ENCODE measurements at places on chromosomes 3 and 15.

DNA sequence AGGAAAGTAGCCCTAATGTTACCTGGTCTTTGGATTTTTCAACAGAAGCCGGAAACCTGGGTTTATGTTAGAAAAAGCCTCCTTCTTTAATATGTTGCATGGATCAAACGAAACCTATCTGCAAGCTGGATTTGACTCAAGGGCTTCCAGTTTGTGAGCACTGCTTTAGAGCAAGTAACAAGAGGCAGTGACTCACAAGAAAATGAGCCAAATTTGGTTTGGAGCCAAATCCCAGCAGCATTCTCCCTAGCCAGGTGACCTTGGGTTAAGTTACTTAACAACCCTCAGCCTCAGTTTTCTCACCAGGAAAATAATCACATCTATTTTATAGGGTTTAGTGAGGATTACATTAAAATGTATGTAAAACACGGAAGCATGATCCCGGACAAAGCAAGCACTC, 215.2 kb upstream of the PRICKLE2 start:
- DNase-seq = no peak

DNA sequence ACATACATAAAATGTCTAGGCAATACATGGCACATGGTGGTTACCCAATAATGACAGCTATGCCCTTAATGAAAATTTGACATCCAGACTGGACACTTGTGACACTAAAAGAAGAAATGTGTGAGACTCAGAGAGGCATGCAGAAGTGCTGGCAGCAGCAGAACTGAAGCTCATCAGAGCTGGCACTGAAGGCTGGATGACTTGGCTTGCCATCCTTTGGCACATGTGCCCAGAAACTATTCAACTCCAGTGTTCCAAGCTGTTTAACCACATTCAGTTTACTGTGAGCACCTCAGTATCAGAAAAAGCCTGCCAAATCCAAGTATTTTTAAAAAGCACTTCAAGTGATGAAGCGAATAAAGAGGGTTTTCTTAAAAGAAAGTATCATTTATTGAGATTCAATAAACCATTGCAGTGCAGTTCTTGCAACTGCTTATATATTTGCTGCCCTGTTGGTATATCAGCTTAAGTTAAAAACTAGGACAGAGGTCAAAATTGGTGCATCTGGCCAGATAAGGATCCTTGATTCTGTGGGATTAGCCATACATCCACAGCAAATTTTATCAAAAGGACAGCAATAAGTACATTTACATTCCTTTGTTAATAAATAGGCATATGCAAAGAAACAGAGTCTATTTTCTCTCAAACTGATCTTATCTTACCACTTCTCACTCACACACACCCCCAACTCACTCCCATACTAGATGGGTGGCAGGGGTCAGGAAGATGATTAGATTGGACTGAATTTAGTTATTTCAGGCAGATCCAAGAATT, 15.8 kb downstream of the IGSF11 start:
- DNase-seq = no peak

DNA sequence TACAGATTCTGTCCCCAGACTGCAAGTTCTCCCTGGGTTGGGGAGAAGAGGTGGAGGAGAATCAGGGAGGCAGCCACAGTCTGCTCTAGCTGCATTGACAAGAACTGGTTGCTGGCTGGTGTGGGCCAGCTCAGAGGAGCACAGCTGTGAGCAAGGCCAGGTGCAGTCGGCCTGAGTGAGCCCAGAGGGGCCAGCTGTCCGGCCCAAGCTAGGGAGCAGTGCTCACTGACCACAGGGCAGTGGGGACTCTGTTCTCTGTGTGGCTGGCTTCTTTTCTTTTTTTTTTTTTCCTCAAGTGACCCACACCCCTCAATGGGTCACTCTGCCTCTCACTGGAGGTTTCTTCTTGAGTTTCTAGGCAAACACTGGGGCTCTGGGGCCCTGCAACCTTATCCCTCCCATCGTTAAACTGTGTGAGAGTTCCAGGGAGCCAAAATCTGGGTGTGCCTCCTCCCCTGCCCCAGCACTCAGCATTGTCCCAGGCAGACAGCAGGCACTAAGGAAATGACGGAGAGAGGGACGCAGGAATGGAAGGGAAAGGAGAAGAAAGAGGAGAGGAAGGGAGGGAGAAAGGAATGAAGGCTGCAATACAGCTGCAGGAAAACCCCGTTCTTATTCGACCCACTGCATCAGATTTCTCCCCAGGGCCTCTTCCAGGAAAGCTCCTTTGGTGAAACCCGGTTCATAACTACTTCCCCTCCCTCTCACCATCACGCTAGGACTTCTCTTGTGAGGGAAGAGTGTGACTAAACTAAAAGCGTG, 37.7 kb upstream of the HES1 start:
- no peak for DNase-seq

GRCh38 chr15:70493376-70493775, 270.0 kb downstream of the UACA start:
- DNase-seq = no peak

DNA sequence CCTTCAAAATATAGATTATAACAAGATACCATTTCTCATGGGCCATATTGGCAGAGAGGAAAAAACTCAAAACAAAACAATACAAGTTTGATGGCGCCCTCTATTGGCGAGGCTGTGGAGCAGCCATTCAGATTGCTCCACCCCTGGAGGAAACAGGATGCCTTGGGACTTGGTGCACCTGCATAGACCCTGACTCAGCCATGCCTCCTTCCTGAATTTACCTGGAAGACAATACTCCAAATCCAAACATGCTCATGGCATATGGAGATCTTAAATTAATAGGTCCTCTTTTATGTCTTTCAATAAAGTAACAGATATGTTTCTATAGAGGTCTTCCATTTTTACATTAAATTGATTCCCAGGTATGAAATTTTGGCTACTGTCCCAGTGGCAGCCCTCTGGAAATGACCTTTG, 90.0 kb downstream of the APBA2 start:
- peak; percentile 79 for DNase-seq

DNA sequence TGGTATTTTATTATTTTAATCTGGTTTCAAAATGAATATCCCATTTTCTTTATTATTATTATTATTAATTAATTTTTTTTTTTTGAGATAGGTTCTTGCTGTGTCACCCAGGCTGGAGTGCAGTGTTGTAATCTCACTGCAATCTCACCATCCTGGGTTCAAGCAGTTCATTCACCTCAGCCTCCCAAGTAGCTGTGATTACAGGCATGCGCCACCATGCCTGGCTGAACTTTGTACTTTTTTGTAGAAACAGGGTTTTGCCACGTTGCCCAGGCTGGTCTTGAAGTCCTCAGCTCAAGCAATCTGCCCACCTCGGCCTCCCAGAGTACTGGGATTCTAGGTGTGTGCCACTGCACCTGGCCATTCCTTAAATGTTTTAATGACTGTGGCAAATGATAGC, 28.6 kb downstream of the DAG1 start:
- DNase-seq = no peak

GRCh38 chr3:54653456-54654195, 274.2 kb downstream of the LRTM1 start:
- no peak for DNase-seq

DNA sequence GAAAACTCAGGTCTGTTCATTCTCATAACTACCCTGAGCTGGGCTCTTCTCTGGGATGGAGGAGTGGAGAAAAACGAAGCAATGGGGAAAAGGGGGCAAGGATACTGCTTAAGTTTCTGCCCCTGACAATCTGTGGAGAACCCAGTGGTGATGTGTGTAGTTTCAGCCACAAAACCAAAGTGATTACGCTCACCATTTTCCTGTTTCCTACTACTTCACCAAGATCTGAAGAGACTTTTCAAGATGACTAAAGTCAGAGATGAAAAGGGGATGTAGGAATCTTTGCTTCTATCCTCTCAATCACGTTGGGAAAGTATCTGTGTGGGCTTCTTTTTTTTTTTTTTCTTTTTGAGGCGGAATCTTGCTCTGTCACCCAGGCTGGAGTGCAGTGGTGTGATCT, 8.3 kb upstream of the UBE2E1 start:
- no peak for DNase-seq

DNA sequence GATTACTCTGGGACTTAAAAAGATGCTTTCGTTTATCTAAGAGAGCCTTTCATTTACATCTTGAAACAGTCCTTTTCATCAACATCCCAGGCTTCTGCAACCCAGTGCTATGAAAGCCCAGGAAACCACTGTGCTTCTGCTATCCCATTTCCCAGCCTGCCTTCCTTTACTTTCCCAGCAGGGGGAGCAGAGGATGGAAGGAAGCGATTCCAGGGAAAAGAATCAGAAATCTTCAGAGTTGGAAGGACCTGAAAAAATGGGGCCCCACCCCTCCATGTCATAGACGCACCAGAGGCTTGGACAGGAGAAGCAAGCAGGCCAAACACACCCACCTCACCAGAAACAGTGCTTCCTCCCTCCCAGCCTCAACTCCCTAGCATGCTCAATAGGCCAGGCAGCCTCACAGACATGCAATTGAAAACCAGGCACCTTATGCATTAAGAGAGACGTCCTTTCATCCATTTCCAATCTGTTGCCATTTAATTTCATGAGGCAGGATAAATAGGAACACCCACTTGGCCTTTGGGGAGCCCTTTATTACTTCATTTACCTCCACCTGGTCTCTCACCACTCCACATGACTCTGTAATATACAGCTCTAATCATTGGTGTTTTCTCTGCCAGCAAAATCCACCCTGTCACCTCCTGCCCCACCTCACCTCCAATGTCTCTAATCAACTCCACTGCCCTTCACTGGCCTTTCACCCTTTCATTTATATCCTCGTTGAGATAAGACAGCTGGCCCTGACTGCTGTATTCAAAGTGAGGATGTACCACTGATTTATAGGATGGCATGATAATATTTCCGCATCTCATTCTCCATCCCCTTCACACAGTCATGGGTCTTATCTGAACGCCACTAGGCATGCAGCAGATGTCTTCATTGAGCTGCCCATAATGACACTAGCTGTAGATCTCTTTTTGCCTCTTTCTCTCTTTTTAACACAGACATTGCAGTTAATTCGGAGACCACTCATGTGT, 583.9 kb downstream of the NTRK3 start:
- DNase-seq = no peak

GRCh38 chr3:119973018-119973646, 121.1 kb downstream of the GSK3B start:
- DNase-seq = no peak

- DNase-seq = no peak
Measured at GRCh38 chr3:46129588-46130272, 78.4 kb downstream of the CCR1 start.

DNA sequence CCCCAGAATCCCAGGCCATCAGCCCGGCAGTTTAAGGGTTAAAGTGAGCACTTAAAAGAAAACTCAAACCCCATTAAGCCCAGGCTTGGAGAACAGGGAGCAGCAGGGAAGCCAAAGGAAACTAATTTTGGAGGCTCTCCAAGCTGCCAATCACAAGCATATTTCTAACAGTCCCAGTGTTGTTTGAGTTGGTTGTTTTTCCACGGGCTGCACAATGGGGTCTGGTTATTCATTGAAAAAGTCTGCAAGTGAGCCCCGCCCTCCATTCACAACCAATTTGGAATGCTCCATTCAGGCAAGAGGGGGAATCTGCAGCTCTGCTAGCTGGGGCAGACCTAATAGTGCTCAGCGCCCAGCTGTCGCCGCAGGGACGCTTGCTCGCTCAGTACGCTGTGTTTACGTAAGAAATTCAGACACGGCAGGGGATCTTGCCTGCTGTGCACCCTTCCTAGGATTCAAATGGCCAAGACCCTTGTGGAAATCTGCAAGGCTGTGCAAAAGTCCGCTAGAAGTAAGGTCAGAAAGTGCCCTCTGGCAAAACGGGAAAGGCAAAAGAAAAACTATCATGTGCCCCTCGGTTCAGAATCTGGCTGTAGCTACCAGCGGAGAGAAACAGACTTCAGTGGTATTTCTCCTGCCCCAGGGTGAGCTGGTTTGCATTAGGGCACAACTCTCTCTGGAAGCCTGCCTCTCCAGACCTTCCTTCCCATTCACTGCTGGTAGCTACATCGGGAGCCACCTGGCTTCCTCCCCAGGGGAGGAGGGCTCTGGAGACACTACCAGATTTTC, 11.0 kb downstream of the ETV5 start:
- DNase-seq = peak; percentile 83

DNA sequence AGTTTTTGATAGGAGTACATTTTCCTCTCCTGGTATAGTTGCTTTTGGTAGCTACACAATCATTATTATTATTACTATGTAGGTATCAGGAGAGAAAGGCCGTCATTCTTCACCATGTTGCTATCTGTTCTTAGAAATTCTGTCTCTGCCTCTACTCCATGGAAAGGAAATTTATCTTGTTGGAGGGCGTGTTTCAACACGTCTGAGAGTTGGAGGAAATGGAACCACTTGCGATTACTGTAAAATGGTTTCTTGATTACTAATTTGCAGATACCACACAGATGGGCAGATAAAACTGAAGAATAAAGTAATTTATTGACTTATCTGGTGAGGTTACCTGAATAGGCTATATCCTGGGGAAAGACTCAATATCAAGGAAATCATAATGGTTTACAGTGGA, 488.4 kb downstream of the NR2F2 start:
- no peak for DNase-seq

DNA sequence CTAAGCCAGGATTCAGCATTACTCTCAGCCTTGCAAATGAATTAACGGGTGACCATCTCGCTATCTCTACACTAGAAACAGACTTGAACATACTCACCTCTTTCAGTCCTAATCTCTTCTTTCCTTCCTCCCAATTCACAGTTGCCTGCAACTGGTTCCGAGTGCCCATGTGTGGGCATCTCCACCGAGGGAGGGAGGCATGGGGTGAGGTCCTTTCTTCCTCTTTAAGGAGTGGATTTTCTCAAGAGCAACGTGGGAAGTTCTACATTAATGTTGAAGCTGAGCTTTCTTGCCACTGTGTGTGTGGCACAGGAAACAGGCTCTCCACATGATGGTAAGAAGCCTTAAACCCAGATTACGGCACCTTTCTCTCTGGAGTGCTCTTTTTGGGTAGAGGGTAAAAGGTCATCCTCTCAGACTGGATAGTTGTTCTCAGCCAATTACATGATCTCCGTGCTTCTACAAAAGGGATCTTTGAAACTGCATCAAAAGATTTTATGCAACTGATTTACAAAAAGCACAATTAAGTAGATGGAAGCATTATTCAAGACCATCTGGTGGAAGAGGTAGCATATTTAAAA, 286.8 kb upstream of the NR2F2 start:
- no peak for DNase-seq

DNA sequence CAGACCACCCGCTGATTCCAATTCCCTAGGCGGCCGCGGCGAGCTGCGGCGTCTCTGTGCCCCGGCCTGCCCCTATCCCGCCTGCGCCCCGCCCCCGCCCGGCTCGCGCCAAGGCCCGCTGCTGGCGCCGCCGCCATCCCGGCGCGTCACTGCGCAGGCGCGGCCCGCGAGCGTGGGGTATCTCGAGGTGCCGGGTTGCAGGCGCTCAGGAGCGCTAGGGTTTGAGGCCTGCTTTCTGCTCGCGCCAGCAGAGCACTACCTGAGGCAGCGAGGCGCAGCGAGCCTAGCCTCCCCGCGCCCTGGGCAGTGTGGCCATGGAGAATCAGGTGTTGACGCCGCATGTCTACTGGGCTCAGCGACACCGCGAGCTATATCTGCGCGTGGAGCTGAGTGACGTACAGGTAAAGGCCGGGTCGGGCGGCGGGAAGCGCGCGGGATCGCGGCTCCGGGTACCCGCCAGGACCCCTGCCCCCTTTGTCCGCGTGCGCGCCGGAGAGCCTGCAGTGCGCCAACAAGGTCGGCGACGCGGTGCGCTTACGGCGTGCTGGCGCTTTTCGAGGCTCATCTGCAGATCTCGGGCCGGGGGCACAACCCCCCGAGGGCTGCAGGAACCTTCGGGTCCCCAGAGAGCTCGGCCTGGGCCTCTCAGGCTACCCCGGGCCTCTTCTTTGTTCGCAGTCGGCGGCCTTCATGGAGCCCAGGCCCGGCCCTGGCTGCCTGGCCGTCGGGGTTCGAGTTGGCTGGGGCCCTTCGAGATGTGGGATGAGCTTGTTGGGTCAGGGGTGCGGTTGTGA, at the start of gene HACD3:
TSS of gene HACD3 (plus strand) at position 146 of the 794 bp plus-strand sequence. CDS start at position 315, 169 bp downstream.
- DNase-seq = peak; percentile 94

- DNase-seq = no peak
Measured at GRCh38 chr3:113277941-113278598, 66.7 kb downstream of the BOC start.
